ENCODE measurements at places on chromosomes 5 and 9.

DNA sequence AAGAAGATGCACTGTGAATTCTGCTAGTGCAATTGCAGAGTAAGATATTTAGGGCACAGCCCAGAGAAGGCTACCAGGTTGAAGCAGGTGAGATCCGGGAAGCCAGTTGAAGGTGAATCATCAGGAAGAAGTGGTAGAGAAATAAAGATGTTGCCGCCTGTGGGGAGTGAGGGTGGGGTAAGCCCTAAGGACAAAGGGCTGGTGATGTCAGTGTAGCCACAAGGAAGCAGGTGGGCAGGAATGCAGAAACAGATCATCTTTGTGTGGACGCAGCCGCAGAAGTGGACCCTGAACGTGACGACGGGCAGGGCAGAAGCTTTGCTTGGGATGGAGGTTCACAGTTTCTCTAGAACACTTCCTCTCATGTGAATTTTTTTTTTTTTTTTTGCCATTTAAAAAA lies 164.2 kb downstream of the ACTL7B start:
- H3K4me1 ChIP-seq, result no peaks in the 10 kb centered on the region
- H3K27ac ChIP-seq, result no peak overlapping the region
- H3K36me3 ChIP-seq, result no peaks in the 10 kb centered on the region
- peaks cover 3% of the 10 kb centered on the region for H3K27me3 ChIP-seq

GRCh38 chr9:21580636-21581378 lies 98.7 kb upstream of the IFNE start:
- no peaks in the 10 kb centered on the region for H3K36me3 ChIP-seq
- no peak overlapping the region for H3K27ac ChIP-seq
- DNase-seq, result no peak
- no peaks in the 10 kb centered on the region for H3K27me3 ChIP-seq
- no peak overlapping the region for H3K4me3 ChIP-seq

DNA sequence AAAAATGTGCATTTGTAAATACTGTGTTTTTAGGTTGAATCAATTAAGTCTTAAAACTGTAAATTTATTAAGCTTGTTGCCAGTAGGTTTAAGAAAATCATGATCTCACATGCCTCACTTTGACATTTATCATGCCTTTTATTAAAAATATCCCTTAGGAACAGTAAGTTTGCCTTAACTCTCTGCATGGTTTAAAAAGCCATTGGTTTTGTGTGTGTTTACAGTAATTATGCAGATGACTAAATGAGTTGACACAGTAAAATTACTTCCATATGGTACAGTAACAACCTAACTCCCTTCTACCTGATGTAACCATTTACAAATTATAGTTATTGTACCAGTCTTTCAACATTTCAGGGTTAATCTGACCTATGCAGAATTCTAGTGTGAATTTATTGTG lies 6.5 kb downstream of the RPS6 start:
- H3K27me3 ChIP-seq, result no peaks in the 10 kb centered on the region
- no peak for DNase-seq
- H3K27ac ChIP-seq, result no peak overlapping the region
- peaks cover 34% of the 10 kb centered on the region for H3K36me3 ChIP-seq
- H3K4me1 ChIP-seq, result peaks cover 11% of the 10 kb centered on the region

DNA sequence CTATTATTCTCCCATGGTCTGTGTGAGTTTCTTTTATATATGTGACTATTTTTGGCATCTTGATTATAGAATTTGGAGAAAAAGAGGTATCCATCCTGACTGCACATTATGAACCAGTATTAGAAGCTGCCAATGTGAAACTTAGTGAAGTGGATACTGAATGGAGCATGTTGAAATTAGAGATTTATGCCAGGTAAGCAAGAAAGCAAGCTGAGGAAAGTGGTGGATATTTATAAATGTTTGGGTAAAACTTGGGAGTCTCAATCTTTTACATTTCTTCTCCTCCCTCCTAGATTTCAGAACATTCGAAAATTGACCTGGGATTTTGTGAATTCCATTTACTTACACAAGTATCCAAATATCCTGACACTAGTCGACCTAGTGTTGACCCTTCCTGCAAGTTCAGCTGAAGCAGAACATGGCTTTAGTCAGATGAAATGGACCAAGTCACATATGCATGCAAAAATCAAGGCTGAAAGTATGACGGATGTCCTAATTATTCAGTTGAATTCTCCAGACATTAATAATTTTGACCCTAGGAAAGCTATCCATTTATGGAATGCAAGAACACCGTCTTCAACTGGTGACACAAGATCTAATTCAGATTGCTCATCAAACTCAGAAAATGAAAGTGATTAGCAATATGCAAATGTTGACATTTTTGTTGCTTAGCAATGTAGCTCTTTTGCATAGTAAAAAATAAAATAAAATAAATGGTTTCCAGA lies 66.8 kb upstream of the IL7R start:
- no peak overlapping the region for H3K27ac ChIP-seq
- no peaks in the 10 kb centered on the region for H3K36me3 ChIP-seq
- no peak for DNase-seq
- no peak overlapping the region for H3K4me3 ChIP-seq
- peaks cover 24% of the 10 kb centered on the region for H3K4me1 ChIP-seq
- peaks cover 1% of the 10 kb centered on the region for H3K27me3 ChIP-seq

DNA sequence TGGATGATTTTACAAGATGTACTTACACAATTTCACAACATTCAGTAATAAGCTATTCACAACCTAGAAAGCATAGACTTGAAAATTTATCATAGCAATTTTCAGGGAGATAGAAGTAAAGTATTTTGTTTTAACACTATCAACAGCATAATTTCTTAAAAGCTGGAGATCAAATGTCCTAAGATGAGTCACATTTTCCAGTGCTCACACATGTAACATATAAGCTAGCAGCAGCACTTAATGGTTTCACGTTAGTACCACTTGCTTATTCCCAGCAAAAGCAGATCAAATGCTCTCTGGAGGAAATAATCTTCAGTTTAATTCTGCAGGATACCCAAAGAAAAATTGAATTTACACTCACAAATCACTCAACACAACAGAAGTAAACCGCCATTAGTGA lies 6.5 kb downstream of the OR13C8 start:
- no peaks in the 10 kb centered on the region for H3K36me3 ChIP-seq
- DNase-seq, result no peak
- no peak overlapping the region for H3K27ac ChIP-seq
- no peaks in the 10 kb centered on the region for H3K27me3 ChIP-seq
- no peaks in the 10 kb centered on the region for H3K4me1 ChIP-seq
- no peak overlapping the region for H3K4me3 ChIP-seq

DNA sequence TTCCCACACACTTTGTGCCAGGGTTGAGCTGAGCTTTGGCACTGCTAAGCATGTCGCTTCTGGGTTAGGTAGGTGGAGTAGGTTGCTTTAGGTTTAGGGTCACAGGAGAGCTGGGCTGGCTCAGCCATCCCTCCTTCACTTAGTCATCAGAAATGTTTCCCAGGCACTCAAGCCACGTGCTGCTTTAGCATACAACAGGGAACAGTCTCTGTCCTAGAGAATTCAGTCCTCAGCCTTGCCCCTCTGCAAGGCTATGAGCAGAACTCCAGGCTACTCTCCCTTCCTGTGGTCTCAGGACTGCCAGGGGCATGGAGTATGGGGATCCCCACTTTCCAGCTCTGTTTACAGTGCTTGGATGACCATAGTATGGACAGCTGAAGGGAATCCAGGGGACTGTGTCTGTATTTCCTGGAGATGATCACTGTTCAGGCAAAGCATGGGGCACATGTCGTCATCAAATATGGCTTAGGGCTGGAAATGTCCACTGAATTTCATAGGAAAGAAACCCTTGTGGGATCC lies 7.5 kb upstream of the ANKRD33B start:
- peaks cover 6% of the 10 kb centered on the region for H3K27me3 ChIP-seq
- H3K36me3 ChIP-seq, result no peaks in the 10 kb centered on the region
- no peak overlapping the region for H3K27ac ChIP-seq
- no peaks in the 10 kb centered on the region for H3K4me1 ChIP-seq
- no peak overlapping the region for H3K4me3 ChIP-seq

- H3K4me1 ChIP-seq, result peaks cover 8% of the 10 kb centered on the region
- H3K4me3 ChIP-seq, result no peak overlapping the region
- no peak overlapping the region for H3K27ac ChIP-seq
Observed at GRCh38 chr9:111005746-111006470, 32.4 kb downstream of the LPAR1 start.

DNA sequence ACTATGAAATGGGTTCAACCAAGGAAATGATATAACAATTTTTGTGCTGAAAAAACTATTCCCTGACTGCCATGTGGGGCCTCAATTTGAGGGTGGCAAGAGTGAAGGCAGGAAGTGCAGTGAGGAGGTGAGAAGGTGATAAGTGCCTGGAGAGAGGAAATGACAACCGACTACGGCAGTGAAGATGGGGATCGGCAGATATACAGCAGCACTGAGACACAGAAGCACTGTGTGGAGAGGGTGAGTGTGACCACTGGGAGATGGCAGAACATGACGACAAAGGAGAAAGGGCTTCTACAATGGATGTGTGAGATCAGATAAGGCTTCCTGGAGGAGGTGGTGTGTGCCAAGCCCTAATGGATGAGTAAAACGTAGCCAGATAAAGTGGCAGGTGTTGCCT lies 271.8 kb downstream of the TRIM32 start:
- peaks cover 17% of the 10 kb centered on the region for H3K4me1 ChIP-seq
- no peak overlapping the region for H3K27ac ChIP-seq
- H3K4me3 ChIP-seq, result no peak overlapping the region
- H3K36me3 ChIP-seq, result peaks cover 5% of the 10 kb centered on the region

DNA sequence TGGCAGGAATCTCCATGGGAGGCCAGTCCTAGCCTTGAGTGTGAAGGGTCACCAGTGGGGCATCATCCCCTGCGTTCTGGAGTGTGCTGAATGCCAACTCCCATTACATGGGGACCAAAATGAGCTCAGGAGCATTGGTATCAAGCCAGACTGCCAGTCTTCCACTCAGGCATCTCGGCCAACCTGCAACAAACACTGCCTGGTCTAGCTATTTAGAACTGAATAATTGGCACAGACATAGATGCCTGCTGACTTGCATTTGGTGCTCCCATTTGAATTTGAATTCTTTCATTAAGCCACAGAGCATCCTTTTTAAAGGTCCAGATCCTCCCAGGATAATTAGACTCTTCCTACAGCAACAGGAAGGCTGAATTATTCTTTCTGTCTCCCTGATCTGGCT lies 116.6 kb upstream of the ABCA1 start:
- no peak for DNase-seq
- H3K27ac ChIP-seq, result no peak overlapping the region
- no peak overlapping the region for H3K4me3 ChIP-seq
- no peaks in the 10 kb centered on the region for H3K4me1 ChIP-seq
- H3K36me3 ChIP-seq, result no peaks in the 10 kb centered on the region
- no peaks in the 10 kb centered on the region for H3K27me3 ChIP-seq

DNA sequence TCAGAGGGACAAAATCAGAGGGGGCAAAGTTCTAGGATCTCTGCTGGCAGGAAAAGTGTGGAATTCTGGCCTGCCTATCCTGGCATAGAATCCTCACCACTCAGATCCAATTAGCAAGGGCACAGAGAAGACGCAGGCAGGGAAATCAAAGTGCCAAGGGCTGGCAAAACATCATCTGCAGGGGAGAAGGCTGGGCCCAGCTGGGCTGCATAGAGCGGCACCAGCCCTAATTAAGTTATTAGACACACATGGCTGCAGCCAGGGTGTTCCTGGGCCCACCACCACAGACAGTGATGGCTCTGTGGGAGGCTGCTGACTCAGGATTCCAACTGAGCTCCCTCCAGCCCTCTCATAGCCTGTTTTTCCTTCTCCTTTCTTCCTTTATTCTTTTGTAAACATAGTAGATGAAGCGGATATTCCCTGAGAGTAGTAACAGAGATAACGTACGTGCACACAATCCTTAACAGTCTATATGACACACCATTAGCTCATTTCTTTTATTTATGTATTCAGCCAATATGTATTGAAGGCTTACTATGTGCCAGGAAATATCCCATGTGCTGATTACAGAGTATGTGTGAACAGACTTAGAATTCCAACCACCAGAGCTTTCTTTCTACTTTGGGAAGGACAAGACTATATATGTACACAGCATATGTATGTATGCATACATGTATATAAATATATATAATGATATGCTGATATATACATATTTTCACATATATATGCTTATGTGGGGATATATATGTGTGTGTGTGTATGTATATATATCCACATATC lies 236.1 kb downstream of the ASTN2 start:
- no peaks in the 10 kb centered on the region for H3K4me1 ChIP-seq
- DNase-seq, result no peak
- H3K36me3 ChIP-seq, result peaks cover 6% of the 10 kb centered on the region
- no peak overlapping the region for H3K27ac ChIP-seq
- H3K4me3 ChIP-seq, result no peak overlapping the region
- no peaks in the 10 kb centered on the region for H3K27me3 ChIP-seq

DNA sequence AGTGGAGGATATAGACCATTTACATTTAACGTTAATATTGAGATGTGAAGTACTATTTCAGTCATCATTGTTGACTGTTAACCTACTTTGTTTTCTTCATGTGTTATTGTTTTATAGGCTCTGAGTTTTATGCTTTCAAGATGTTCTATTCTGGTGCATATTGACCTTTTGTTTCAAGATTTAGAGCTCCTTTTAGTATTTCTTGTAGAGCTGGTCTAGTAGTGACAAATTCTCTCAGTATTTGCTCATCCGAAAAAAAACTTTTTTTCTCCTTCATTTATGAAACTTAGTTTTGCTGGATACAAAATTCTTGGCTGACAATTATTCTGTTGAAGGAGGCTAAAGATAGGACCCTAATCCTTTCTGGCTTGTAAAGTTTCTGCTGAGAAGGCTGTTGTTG lies 91.3 kb downstream of the INVS start:
- no peaks in the 10 kb centered on the region for H3K4me1 ChIP-seq
- no peaks in the 10 kb centered on the region for H3K27me3 ChIP-seq
- peaks cover 21% of the 10 kb centered on the region for H3K36me3 ChIP-seq
- no peak for DNase-seq
- no peak overlapping the region for H3K4me3 ChIP-seq

DNA sequence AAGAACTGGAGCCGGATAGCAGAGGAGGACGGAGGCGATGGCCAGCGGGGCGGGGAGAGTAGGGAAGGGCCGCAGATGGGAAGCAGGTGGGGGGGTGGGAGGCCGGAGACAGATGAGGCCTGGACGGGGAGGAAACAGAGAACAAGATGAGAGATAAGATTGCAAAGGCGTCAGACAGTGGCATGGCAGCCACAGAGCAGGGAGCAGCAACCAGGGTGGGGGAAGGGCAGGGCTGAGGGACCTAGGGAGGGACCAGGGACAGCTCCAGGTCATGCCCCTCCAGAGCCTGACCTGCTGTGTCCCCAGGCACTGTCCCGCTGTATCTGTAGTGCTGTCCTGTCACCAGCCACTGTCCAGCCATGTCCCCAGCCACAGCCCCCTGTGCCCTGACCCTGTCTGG lies 49.6 kb upstream of the LMX1B start:
- H3K4me1 ChIP-seq, result peaks cover 12% of the 10 kb centered on the region
- peak; percentile 51 for DNase-seq
- peaks cover 4% of the 10 kb centered on the region for H3K36me3 ChIP-seq
- peaks cover 7% of the 10 kb centered on the region for H3K27me3 ChIP-seq
- no peak overlapping the region for H3K4me3 ChIP-seq
- H3K27ac ChIP-seq, result no peak overlapping the region

- no peak overlapping the region for H3K4me3 ChIP-seq
- no peak for DNase-seq
- no peaks in the 10 kb centered on the region for H3K4me1 ChIP-seq
- H3K27ac ChIP-seq, result no peak overlapping the region
Observed at GRCh38 chr5:87233143-87233542, 34.5 kb upstream of the RASA1 start.

GRCh38 chr9:124492818-124493217 lies 14.4 kb downstream of the NR5A1 start:
- no peak for DNase-seq
- H3K36me3 ChIP-seq, result peaks cover 3% of the 10 kb centered on the region
